ENCODE measurements at places on chromosomes 2 and 18. TPM values are rescaled to one million over a fixed set of nuclear protein-coding genes. Genes with fewer than 3 reads are reported as not detected.

FTCDNL1 gene
- 5.0 TPM for total RNA-seq

PHOSPHO2 gene
- total RNA-seq: 3.1 TPM

PCGF1 gene
- 16.2 TPM for total RNA-seq

CIDEA gene
- not detected for total RNA-seq

MC5R gene
- total RNA-seq: 0.57 TPM

TRIM54 gene
- total RNA-seq: not detected

COL4A4 gene
- 2.3 TPM for total RNA-seq

TLK1 gene
- 11.1 TPM for total RNA-seq

UBXN2A gene
- 16.2 TPM for total RNA-seq

ARHGAP25 gene
- 3.5 TPM for total RNA-seq

RFX8 gene
- 0.57 TPM for total RNA-seq

Data from esophagus squamous epithelium (tissue), 5 donors.